ENCODE measurements at places on chromosomes 2 and 18. TPM values are rescaled to one million over a fixed set of nuclear protein-coding genes. Genes with fewer than 3 reads are reported as not detected.

The HOXD9 gene
- 3.0 TPM for polyA plus RNA-seq

The EPHA4 gene
- 8.8 TPM for polyA plus RNA-seq

The DPYSL5 gene
- 0.21 TPM for polyA plus RNA-seq

The FABP1 gene
- polyA plus RNA-seq, result 780 TPM

The EGR4 gene
- polyA plus RNA-seq, result 1.9 TPM

The PSTPIP2 gene
- polyA plus RNA-seq, result 11.9 TPM

The ITGB6 gene
- polyA plus RNA-seq, result 20.3 TPM

The SNORC gene
- polyA plus RNA-seq, result 7.5 TPM

Data from hepatocyte (in vitro differentiated cells).